ENCODE measurements at places on chromosomes 11 and 22.

- DNase-seq, result no peak
These were observed 7.2 kb upstream of the ZNF280A start for GRCh38 chr22:22527312-22527711.

GRCh38 chr11:24567380-24567779 is 70.5 kb downstream of the LUZP2 start:
- DNase-seq, result no peak

DNA sequence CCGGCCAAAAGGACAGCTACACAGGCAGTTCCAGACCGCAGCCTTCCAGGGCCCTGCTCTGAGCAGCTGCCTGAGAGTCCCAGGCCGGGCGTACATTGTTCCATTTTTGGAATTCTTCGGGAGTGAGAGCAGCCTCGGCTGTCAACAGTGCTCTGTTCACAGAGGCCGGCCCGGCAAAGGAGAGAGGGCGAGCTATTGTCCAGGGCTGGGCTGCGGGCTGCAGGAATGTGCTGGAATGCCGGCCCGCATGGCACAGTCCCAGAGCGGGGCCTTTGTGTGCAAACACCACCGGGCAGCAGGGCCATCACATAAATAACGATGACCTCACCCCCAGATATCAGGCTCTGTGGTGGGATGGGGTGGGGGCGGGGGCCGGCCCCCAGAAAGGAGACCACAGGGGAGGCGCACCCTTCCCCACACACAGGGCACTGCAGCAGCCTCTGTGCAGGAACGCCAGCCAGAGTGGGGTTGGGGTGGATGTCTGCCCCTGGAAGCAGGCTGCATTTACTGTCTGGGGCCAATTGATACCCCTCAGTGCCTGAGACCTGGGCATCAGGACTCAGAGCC is 15.8 kb downstream of the LINC01488 start:
- no peak for DNase-seq

- no peak for DNase-seq
These were observed 1412.2 kb downstream of the BRD1 start for GRCh38 chr22:48415520-48415919.

GRCh38 chr11:128487978-128488377 is 99.4 kb downstream of the ETS1 start:
- no peak for DNase-seq

- no peak for DNase-seq
These were observed 1015.0 kb upstream of the RAG2 start for GRCh38 chr11:37613031-37613430.

GRCh38 chr11:35990816-35991215 is 47.0 kb downstream of the LDLRAD3 start:
- no peak for DNase-seq

GRCh38 chr11:43984519-43985385 is 42.3 kb downstream of the C11orf96 start:
- no peak for DNase-seq

- DNase-seq, result no peak
These were observed 17.3 kb downstream of the IL10RA start for GRCh38 chr11:118003456-118003855.

DNA sequence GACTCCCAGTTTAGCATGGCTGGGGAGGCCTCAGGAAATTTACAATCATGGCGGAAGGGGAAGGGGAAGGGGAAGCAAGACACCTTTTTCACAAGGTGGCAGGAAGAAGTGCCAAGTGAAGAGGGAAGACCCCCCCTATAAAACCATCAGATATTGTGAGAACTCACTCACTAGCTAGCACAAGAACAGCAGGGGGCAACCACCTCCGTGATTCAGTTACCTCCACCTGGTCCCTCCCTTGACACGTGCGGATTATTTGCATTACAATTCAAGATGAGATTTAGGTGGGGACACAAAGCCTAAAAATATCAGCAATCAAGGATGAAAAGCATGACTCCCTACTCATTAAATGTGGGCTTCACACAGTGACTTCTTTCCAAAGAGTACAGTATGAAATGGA is 155.0 kb upstream of the CCDC90B start:
- no peak for DNase-seq

DNA sequence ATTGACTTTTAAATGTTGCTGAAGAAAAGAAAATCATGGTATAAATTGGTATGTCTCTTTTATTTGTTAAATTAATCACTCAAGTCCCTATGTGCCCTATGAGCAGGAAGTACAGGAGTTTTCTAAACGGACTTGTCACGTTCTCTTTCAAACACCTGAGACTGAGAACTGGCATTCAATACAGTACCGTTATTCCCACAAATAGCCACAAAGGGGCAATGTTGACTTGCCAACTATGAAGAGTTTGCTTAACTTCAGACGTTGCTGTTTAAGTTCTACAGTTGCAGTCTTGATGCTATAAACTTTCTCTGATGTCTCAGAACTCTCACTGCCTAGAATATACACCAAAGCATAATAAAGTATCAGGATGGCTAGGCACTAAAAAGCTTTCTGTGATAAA is 7.6 kb downstream of the OR56A1 start:
- no peak for DNase-seq

- DNase-seq, result no peak
These were observed at the start of gene MYO18B for GRCh38 chr22:25741692-25742626. Gene MYO18B, plus strand, starts transcription at chr22:25742188. Its CDS starts 18,905 bp downstream, at chr22:25761093.

DNA sequence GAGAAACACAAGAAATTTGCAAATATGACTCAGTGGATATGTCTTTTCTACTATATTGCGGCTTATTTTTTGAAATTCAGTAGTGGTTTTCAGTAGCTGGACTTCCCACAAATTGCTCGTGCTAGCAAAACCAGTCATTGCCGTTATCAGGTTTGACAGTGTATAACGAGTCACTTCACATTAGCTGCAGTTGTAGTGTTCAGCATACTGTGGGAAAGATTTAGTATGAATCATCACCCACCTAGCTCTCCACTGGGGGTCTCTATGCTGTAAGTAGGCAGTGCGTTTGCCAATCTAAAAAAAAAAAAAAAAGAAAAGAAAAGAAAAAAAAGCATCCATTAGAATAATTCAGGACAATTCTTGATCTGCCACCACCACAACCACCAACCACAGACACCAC is 1318.9 kb downstream of the LRRC4C start:
- no peak for DNase-seq

DNA sequence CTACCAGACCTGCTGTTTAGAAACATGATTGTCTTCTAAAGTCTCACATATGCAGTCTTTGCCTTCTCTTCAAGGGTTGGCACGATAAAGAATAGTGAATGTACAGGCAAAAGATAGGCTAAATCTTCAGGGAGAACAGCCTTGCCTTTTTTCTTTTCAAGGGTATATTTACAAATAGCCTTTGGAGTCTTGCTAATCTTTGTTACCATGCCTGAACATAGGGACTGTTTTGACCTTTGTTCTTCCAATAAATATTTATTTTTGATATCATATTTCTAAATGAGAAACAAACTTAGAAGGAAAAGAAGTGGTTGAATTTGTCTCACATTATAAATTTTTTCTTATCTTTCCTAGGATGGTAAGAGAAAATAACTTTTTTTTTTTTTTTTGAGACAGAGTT is 12.7 kb downstream of the CSTPP1 start:
- no peak for DNase-seq

DNA sequence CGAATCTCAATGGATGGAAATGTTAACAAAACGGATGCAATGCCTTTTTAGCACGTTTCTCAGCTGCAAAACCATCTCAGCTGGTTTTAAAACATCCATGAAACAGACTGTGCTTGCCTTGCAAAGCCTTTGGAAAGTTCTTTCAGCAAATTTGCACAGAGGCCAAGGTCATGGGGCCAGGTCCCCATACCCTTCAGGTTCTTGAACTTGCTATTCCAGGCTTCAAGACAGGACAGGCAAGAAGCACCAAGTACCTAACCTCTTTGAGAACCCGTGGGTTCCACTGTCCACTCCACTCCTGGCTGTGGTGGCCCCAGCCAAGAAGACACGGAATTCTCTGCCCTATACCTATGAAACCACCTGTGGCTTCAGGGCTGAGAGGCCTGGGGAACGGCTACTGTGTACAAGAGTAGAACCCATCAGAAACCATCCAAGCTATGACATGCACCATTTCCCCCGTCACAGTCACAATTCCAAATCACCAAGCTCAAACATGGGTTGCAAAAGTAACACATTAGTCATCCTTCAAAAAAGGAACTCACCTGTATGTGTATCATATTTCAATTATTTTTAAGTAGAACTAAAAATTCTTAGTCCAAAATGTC is 17.0 kb downstream of the TNKS1BP1 start:
- no peak for DNase-seq

DNA sequence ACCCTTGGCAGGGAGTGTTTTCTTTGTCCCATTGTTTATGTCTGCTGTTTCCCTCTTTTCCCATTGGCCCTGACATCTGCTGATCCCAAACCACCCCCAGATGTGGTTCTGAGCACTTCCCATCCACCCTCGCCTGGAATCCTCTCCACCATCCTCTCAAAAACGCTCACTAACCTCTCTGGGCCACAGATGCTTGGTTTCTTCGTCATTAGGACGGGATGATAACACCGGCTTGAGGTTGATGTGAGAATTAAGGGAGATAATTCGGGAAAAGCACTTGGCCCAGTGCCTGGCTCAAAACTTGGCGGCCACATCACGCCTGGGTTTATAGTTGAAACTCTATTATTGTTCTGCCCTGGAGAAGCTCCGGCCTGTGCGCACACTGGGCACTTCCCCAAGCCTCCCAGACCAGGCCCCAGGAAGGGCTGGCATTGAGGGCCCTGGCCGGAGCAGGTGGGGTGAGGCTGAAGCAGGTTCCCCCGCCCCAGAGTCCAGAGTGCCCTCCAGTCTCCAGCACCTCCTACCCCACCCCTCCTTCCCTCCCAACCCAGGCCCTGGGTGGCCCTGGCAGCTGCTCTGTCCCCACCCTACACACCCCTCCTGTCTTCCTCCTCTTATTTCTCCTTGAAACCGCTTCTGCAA is 63.7 kb downstream of the CYTH4 start:
- no peak for DNase-seq

- DNase-seq, result no peak
These were observed 244.1 kb downstream of the KIRREL3 start for GRCh38 chr11:126756421-126756820.

- DNase-seq, result no peak
These were observed 1021.2 kb downstream of the TBC1D22A start for GRCh38 chr22:47783433-47784366.

DNA sequence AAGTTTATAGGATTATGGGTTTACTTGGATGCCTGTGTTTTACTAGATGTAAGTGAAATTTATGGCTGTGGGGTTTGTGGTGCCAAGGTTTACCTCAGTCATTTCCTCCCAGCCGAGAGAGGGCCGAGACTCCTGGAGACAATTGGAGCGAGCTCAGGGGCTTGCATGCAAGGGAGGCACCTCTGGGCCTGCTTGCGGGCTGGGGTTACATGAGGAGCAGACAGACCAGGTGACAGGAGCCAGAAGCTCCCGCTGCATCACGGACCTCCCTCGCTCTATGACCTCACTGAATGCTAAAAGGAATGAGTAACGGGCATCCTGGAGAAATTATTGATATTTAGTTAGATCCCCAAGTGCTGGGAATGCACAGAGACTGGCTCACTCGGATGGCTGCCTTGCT is 275.2 kb upstream of the KIRREL3 start:
- DNase-seq, result no peak

DNA sequence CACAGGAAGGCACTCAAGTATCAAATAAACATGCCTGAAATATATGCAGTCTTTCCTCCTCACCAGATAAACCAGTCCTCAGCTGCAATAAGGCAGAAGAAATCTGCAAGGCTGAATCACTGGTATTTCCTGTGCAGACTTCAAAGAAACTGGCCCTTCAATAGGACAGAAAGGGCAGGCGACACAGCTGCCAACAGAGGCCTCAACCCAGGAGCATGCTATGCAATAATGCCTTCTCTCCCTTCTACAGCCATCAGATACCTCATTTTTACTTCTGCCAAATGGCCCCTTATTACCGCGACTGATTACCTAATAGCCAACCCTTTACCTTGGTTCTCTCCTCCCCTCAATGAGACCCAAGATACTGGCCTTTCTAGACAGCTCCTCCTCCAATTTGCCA is 8.0 kb downstream of the NUMA1 start:
- no peak for DNase-seq

- DNase-seq, result no peak
These were observed 15.9 kb downstream of the LSP1 start for GRCh38 chr11:1868636-1869291.

DNA sequence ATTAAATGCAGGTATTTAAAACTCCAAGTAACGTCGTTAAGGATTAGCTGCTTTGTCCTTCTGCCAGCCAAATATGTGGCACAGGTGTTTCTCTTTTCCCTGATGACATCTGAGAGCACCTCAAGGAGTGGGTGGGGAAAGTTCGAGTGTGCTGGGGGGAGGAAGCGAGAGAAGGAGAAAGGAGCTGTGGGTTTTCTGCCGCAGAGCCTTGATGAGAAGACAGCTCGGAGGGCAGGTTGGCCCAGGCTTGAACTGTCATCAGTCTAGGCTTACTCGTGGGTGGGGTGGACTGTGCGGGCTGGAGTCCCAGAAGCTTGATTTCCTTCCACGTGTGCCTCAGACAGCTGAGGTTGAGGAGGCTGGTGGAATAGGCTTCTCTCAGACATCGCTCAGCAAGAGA is 15.2 kb upstream of the SORL1-AS1 start:
- DNase-seq, result peak; percentile 68

DNA sequence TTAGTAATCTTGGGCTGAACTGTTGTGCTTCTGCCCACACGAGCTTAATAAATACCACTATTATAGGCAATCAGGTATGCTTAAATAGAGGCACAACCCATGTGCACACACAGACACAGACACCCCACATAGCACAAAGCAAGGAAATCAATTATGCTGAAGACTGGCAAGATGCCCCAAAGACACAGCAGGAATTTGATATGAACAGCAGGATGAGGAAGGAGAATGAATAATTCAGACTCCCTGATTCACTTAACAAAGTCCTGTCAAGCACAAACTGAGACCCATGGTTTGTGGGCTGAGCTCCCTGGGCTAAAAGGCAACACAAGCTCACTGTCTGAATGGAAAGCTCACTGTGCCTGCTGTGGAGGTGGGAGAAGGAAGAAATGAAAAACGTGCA is 42.5 kb downstream of the RBFOX2 start:
- no peak for DNase-seq

DNA sequence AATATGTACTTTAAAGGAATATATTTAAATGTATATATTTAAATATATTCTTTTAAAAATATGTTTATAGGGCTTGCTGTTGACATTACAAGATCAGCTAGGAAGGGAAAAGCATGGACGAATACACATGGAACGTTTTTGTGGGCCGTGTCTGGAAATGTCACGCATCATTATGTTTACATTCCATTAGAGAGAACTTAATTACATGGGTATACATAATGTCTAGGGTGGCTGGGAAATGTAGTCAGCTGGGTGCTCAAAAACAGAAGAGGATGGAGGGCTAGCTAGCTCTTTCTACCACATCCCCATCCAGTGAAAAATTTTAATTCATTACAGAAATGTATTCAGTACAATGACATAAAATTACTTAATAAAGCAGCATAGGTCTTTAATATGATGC is 371.2 kb downstream of the DYNC2H1 start:
- DNase-seq, result no peak

DNA sequence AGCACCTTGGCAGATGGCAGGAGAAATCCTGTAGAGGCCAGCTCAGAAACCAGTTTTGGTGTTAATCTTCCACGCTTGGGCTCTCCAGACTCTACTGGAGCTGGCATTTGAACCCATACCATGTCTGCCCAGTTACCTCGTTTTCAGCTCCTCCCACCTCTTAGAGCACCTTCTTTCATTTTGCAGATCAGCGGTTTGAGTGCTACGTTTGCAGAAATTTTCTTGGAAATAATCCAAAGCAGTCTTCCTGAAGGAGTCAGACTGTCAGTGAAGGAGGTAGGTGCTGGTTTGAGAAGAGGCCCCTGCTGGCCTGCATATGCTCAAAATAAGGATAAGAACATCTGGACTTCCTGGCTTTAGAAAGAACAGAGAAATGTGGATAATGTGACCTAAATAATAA is 13.7 kb downstream of the COA4 start:
- no peak for DNase-seq

All from activated CD4-positive, alpha-beta T cell treated with anti-CD3 and anti-CD28 coated beads for 24 hours (primary cell).